EL (cell line): ENCODE measurements at places on chromosomes 7 and 10.

- DNase-seq: no peak
Measured at GRCh38 chr7:27420702-27421101, 178.1 kb downstream of the EVX1 start.

GRCh38 chr7:40551685-40552576 lies 417.1 kb downstream of the SUGCT start:
- DNase-seq: peak; percentile 73

GRCh38 chr10:14585287-14586193 lies 189.2 kb downstream of the FAM107B start:
- no peak for DNase-seq

- peak; percentile 20 for DNase-seq
Measured at GRCh38 chr10:5343561-5343960, 21.2 kb upstream of the UCN3 start.

DNA sequence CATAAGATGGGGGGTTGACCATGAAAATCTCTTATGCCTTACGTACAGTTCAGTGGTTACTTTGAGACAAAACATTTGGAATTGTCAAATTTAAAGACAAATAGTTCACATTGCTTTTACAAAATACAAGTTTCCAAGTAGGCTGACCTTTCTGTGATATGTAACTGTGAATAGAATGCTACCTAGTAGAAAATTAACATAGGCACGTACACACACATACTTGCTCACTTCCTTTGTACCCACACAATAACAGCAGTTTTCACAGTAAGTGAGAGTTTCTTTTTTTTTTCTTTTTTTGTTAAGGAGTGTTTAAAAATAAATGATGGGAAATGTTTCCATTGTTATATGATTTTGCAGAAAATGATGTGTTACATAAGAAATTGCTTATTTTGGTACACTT lies 53.3 kb upstream of the SP8 start:
- no peak for DNase-seq

DNA sequence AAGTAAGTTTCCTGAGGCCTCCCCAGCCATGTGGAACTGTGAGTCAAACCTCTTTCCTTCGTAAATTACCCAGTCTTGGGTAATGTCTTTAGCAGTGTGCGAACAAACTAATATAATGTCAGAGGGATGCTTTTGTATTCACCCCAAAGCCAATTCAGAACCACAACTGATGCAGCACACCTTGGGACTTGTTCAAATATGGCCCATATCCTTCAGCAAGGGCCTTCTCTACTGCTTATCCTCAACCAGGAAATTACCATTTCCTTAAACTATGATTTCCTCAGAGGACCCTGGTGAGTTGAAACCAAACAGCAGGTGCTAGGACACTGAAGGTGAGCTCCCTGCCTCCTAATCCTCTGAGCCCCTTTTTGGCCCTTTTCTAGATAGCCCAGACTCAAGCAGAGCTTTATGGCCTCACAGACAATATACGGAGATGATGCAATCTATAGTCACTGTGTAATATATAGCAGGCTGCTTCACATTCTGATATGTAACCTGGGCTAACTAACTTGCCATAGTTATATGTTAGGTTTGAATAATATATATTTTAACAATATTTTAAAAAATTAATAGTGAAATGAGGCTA lies 15.2 kb downstream of the SRI start:
- no peak for DNase-seq

GRCh38 chr10:76946270-76946669 lies 691.3 kb downstream of the KCNMA1 start:
- DNase-seq: peak; percentile 17

DNA sequence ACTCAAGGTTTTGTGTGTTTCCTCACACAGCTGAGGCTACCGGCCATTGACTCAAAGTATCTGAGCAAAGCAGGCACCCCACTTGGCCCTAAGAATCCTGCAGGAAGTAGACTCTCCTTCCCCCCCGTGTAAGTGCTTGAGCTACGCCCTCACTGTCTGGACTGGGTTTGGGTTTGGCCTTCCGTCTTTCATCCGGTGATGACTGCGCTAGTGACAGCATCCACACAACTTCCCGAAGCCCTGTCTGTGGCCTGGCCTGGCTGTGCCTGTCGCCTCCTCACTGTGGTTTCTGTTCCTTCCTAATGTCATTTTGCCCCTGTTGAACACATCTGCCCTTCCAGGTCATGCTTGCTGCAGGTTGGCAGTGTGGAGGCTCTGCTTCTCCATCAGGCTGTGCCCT lies 14.5 kb downstream of the C7orf57 start:
- no peak for DNase-seq
